ENCODE measurements at places on chromosomes 2 and 18.

GRCh38 chr2:207176247-207176646 lies 10.5 kb upstream of the KLF7 start:
- no peak for DNase-seq

- no peak for DNase-seq
Observed at GRCh38 chr2:25380586-25381375, 39.1 kb upstream of the DNMT3A start.

DNA sequence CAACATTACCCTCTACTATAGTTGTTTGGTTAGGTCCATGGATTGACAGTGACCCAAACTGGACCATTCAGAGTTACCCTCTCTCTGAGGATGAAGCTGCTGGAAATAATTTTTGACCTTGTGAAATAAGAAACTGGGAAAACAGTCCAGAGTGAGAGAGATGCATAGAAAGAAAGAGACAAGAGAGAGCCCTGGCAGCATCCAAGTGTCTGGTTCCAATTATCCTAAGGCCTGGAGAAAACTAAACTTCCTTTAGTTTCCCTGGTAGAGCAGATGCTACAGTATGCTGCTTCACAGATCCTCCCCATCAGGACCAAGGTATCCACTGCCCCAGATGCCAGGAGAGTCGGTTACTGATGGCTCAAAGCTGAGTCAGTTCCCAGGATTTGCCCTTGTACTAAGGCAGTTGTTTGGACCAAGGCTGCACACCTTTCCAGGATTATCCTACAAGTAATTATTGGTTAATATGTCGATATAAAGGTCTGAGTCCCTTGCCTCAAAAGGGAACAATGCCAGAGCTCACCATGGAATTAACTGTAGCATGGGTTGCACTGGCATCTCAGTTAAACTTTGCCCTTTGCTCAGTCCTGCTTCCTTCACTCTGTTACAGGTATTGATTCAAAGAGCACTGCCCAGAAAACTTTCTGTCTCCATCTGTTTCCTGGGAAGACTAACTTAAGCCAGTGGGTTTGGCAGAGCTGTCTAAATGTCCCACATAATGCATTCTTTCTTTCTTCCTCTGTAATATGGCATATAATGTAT lies 14.6 kb upstream of the CHN1 start:
- no peak for DNase-seq

DNA sequence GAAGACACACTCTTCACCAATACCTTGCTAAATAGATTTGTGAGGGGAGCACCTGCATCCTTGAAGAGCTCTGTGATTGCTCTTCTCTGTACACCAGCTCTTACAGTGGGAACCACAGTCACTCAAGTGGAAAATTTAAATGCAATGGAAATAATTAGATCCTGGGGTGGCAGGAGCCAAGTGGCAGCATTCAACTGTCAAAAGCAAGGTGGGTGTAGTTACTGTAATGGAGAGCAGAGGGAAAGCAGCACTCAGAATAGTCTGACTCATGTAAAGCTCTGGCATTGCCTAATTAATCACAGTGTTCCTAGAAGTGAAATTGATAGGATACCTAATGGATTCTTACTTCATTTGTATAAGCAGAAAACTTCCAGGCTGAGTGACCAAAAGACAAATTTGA lies 245.8 kb downstream of the KCNE4 start:
- no peak for DNase-seq

DNA sequence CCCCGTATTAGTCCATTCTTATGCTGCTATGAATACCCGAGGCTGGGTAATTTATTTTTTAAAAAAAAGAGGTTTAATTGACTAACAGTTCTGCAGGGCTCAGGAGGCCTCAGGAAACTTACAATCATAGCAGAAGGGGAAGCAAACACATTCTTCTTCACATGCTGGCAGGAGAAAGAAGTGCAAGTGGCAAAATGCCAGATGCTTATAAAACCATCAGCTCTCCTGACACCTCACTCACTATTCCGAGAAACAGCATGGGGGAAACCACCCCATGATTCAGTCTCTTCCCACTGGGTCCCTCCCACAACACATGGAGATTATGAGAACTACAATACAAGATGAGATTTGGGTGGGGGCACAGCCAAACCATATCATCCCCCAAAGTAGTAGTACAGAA lies 2148.5 kb upstream of the PIK3C3 start:
- DNase-seq: no peak

DNA sequence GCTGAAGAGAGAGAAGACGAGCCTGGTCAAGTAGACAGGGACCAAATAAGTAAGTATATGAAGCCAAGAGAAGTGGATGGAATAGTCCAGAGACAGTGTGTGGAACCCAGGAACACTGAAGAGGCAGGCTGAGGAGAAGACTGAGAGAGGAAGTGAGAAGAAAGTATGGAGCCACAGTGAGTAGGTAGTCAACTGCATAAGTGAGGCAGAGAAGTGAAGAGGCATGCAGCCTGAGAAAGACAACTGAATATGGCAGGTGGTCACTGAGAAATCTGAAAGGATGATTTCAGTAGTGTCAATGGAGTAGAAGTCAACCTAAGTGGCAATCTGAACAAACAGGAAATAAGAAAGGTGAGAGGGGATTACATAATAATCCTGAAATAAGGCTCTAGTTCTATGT lies 55.4 kb downstream of the CWC22 start:
- no peak for DNase-seq

GRCh38 chr18:11316546-11316945 lies 167.2 kb upstream of the PIEZO2 start:
- no peak for DNase-seq

- no peak for DNase-seq
Observed at GRCh38 chr2:203892207-203892606, 24.6 kb downstream of the CTLA4 start.

- no peak for DNase-seq
Observed at GRCh38 chr18:75865639-75866038, 438.1 kb upstream of the SMIM21 start.

DNA sequence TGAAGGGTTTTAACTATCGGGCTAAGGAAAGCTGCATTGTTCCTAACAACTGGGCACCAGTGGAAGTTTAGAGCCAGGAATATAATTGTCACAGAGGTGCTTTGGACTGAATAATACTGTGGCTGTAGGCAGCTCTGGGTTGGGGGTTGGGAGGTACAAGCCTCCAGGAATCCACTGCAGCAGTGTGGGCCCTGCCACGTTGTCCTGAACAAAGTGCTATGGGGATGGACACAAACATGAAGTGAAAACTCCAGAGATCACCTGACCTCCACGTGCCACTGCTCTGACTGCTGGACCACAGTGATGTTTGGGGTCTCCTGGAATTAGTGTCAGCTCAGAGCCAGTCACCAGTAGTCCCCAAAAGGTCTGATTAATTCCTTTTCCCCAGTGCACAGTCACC lies 110.9 kb downstream of the BCL2 start:
- no peak for DNase-seq

- no peak for DNase-seq
Observed at GRCh38 chr18:58657081-58657480, 14.2 kb upstream of the MALT1 start.

DNA sequence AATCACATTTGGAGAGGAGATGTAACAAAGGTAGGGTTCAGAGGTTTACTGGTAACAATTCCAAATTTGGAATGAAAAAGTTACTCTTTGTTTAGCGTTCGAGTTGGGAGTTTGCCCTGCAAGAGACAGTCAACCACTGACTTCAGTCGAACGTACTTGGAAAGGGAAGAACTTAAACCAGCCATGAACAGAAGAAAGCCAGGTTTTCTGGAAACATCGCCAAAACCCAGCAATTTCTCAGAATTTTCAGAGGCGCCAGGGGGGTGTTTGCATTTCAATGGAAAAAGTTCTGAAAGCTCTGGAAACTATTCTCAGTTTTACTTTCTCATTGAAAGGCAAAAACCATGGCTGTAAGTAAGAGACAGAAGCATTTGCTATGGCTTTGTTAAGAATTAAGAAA lies 28.5 kb upstream of the AQP4 start:
- no peak for DNase-seq

DNA sequence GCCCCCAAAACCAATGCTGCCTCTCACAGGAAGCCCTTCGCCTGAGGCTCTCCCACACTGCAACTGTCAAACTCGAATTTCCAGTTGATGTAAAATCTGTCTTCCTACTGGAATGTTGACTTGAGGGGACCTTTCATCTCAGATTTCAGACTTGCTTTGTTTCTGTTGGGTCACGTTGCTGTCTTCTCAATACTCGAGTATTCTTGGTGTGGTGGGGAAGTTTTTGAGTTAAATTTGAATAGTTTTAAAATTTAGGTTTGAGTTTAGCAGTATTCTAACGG lies 50.8 kb downstream of the AGAP1 start:
- DNase-seq: no peak

DNA sequence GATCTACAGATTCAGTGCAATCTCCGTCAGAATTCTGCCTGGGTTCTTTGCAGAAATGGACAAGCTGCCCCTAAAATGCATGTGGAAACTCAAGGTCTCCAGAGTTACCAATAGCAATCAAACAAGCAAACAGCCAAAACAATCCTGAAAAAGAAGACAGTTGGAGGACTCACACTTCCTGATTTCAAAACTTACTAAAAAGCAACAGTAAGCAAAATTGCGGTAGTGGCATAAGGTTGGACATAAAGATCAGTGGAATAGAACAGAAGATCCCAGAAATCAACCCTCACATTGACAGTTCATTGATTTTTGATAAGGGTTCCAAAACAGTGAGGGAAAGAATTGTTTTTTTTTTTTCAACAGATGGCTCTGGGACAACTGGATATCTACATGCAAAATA lies 59.7 kb downstream of the NPPC start:
- DNase-seq: no peak

GRCh38 chr2:206641226-206641625 lies 1.1 kb upstream of the FAM237A start:
- no peak for DNase-seq

DNA sequence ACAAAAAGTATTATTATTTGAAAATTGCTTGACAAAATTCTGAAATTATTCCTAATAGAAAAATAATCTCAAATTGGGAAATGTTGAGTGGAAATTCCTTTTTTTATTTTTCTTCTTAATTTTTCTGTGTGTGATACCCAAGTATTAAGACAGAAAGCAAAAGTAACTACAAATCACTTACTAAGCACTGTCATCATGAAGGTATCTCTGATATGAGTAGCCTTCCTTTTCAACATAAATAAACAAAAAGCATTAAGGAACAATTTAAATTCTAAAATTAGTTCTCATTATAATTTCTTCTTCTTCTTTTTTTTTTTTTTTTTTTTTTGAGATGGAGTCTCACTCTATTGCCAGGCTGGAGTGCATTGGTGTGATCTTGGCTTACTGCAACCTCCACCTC lies 174.2 kb upstream of the RBMS1 start:
- DNase-seq: no peak

GRCh38 chr2:96694279-96694678 lies 45.6 kb downstream of the LMAN2L start:
- no peak for DNase-seq

DNA sequence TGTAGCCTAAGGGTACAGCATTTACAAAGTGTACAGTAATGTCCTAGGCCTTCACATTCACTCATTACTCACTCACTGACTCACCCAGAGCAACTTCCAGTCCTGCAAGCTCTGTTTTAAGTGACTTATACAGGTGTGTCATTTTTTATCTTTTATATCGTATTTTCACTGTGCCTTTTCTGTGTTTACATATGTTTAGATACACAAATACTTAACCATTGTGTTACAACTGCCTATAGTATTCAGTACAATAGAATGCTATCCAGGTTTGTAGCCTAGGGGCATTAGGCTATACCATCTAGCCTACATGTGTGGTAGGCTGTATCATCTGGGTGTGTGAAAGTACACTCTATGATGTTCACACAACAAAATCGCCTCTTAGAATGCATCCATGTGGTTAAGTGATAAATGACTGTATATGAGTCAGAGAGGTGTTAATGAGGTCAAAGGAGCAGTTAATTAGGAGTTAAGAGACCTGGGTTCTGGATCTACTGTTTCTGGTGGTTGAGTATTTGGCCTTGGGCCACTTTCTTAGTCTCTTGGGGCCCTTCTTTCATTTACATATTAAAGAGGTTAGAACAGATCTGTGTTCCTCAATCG lies 149.1 kb downstream of the GREB1L start:
- DNase-seq: no peak

Measured in T follicular helper cell (primary cell).